ENCODE measurements at places on chromosomes 4 and X.
A peak's percentile ranks its signal among the peaks of the same experiment; 100 is the strongest.

DNA sequence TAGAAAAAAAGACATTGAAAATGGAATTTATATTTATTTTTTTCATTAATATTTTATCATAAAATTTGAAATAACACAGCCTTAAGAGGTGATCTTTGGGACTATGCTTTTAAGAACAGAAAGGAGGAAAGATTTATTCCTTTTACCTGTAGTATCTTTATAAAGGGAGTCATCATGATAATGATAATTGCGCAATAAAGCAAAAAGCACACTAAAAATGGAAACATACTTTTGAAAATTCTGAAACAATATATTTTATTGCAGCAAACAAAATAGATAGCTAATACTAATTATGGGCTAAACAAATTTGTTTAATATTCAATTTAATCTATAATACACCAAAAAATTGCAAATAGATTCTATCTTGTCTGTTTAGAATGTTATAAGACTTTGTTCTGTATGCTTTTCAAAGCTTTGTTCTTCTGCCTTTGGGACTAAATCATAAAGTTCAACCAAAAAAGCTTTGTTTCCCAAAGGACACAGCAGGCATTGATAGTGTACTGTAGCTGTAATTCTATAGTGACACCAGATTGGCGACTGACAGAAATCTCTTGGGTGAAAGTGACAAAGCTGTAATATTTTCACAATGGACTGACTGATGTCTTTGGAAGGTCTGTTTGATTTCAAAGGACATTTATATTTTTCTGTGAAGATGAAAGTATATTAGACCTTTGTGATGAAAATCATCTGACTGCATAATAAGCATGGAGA is 2156.6 kb upstream of the TENM3 start:
- no peak for DNase-seq

- no peak for DNase-seq
Measured at GRCh38 chrX:95907081-95907480, 777.6 kb upstream of the DIAPH2 start.

DNA sequence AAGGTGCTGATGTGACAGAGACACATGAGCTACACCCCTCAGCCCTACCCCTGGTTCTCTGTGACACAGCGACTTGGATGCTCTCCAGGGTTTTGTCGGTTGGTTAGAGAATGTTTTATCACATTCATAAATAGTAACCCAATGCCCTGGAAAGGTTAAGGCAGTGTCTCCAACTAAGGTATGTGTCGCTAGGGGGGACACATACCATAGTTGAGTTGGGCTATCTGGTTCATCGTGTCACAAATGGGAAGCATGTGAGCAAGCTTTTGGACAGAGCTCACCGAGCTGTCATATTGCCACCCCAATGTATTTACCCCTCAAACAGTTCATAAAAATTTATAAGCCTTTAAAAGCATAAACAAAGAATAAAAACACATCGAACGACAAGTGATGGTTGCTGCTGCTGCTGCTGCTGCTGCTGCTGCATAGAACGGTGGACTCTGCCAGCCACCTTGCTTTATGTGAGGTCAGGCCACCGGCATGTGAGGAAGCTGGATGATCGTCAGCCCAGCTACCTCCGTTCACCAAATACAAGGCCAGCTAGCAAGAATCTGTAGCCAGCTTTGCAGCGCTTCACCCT is 55.9 kb downstream of the STOX2 start:
- no peak for DNase-seq

DNA sequence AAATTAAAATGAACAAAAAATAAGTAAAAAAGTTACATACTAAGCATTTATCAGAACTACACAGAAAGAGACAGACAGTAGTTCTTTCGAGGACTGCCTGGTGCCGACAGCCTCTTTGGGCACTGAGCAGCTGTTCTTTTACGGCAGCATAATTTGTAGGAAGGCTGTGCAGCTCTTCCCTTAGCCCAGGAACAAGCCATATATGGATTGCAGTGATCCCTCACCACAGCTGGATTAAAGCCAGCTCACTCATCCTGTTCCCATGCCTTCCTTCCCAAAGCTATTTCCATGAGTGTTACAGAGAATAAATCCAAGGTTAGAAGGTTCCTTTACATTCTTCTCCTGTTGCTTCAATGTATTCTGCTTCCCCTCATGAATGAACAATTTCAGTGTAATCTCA is 71.7 kb downstream of the DDX60L start:
- DNase-seq: peak; percentile 98

DNA sequence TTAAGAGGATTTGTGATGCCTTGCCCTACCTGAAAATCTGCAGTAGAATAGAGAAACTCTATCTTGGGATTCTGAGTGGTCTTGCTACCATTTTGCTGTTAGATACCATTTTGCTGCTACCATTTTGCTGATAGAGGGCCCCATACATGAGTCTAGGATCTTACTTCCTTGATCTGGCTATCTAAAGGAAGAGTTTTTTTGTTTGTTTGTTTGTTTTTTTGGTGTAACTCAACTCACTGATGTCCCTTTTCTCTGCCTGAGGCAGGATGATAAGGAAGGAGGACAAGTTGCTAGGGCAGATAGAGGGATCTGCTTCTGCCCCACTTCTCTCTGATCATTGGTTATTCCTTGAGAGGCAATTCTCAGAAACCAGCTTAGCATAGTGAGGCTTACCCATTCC is 31.0 kb downstream of the XK start:
- no peak for DNase-seq

DNA sequence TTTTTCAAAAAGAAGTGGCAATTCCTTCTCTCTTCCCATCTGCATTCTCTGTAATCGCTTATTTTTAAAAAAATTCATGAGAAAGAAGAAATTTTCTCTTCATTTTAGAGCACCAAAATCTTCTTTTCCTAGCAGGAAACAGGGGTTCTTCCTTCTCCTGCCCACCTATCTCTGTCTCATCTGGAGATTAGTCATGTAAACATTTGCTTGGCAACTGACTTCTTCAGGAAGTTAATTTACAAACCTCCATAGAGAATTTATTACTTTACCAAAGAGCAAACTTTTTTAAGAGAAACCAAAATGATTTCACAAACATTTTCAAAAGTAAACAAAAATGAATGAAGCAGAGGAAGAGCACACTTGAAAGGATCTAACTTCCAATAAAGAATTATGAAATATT is 13.5 kb downstream of the TTC29 start:
- no peak for DNase-seq

DNA sequence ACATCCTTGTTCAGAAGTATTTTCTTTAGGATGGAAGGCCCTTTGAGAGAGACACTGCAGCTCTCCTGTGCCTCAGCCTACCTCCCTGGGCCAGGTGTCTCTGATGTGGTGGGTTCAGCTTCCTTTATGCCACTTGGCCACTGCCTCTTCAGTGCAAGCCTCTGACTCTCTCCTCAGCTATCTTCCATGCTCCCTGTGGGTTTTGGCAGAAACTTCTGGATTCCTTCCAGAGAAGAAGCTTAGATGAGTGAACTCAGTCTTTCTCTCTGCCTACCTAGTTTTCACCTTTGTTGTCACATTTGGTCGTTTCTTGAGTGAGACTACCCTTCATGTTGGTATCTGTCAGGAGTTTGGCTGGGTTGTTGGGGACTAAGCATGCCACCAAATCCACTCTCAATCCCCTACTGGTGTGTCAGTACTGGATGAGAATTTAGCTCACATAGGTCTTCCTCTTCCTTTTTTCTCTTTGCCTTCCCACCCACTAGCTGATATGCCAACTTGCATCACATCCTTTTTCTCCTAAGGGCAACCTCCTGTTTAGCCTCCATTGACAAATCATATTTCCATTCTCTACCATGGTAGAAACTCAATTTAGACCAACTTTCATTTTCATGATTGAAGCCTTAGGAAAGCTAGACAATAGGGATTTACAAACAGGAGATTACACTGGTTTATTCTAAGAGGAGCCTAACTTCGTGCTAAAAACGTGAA is 32.0 kb downstream of the IL15 start:
- DNase-seq: peak; percentile 14

GRCh38 chr4:74754218-74754617 is 40.1 kb downstream of the BTC start:
- no peak for DNase-seq

- DNase-seq: peak; percentile 21
Measured at GRCh38 chr4:53557669-53558064, 33.6 kb downstream of the LNX1 start.

- peak; percentile 11 for DNase-seq
Measured at GRCh38 chrX:64975491-64975890, 759 bp downstream of the ZC4H2 start.

GRCh38 chr4:79431839-79432238 is 23.8 kb upstream of the GK2 start:
- no peak for DNase-seq

- no peak for DNase-seq
Measured at GRCh38 chr4:58602731-58603359, 1492.7 kb upstream of the IGFBP7 start.

- DNase-seq: no peak
Measured at GRCh38 chr4:42708625-42709024, 51.7 kb upstream of the ATP8A1 start.

- peak; percentile 40 for DNase-seq
Measured at GRCh38 chr4:85370400-85371032, 104.4 kb upstream of the ARHGAP24 start.

- DNase-seq: peak; percentile 30
Measured at GRCh38 chr4:121073004-121073435, 685 bp upstream of the NDNF start.

DNA sequence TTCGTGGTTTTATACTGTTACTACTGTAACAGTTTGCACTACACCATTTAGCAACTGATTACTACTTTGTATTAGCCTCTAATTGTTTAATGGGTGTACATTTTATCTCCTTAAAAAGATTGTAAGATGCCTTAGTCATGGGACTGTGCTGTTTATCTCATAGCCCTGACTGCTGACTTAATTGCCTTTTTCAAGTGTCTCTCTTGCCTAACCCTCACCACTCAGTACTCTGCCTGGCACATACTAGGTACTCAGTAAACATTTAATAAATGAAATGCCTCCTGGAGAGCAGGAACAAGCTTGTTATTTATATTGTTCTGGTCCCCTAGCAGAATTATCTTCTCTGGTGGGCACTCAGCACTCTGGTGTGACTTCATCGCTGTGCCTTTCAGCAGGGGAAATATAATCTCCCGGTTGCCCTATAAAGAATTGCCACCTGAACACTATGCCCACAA is 1.7 kb upstream of the STIM2 start:
- no peak for DNase-seq

- no peak for DNase-seq
Measured at GRCh38 chr4:104501290-104501689, 6.6 kb upstream of the CXXC4 start.

DNA sequence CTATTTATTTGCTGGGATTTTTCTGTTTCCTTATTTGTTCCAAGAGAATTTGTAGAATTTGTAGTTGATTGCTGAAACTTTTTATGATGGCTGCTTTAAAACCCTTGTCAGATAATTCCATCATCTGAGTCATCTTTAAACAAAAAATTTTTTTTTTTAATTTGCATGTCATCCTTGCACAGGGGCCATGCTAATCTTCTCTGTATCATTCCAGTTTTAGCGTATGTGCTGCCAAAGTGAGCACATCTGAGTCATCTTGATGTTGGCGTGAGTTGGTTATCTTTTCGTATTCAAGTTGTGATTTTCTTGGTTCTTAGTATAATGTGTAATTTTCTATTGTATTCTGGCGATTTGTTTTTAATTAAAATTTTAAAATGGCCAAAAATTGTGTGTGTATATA is 18.7 kb upstream of the ZNF157 start:
- DNase-seq: peak; percentile 9

DNA sequence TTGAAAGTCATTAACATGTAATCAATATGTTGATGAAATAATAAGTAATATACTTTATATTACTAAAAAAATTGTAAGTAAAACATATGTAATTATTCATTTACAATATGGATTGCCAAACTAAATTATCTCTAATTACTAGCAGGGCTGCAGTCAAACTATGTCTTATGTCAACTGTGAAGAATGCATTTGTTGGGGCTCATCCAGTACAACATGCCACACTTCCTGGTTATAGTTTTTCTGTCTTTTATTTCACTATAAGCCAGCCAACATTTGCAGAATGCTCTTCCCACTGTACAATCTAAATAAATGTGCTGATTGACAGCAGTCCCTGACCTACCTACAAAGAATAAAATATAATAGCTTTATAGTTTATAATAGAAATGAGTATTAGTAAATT is 975.4 kb upstream of the NDST4 start:
- peak; percentile 44 for DNase-seq

DNA sequence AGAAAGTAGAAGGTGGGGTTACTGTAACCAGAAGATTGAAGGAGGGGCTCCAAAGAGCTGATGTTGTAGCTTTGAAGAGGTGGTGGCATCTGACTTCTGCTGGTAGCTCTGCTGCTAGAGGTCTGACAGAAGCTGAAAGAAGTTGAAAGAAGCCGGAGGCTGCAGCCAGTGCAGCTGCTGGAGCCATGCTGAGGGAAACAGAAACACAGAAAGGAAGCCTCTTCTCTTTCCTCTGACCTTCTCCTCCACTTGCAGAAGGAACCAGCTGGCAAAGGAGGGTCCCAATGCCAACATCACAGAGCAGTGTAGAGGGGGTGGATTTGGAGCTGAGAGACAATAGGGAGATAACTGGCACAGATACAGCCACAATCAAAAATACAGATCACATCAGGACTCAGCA is 89.3 kb upstream of the HHIP start:
- DNase-seq: no peak

GRCh38 chrX:116379854-116380253 is 56.6 kb upstream of the SLC6A14 start:
- peak; percentile 63 for DNase-seq

DNA sequence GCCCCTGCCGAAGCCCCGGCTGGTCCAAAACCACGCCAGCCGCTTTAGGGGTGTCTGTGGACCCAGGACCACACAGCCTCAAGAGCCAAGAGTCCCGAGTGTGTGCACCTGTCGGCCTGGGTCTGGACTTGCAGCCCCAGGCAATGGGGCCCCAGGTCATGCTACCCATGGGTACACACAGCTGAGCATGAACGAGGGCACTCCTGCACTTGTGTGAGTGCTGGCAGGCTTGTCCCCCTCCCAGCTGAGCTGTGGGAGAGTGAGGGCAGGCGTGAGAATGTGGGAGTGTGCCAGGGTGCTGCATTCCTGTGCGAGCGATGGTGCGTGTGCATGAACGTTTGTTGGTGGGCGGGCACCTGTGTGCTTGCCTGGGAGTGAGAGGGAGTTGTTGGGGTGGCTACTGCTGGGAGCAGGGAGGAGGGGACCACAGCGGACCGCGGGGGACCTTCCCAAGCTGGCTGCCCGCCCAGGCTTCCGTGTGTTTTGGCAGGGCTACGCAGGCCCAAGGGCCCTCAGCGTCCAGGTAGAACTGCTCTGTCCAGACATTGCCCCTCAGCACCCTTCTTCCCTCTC is 30.8 kb downstream of the BLOC1S4 start:
- no peak for DNase-seq

DNA sequence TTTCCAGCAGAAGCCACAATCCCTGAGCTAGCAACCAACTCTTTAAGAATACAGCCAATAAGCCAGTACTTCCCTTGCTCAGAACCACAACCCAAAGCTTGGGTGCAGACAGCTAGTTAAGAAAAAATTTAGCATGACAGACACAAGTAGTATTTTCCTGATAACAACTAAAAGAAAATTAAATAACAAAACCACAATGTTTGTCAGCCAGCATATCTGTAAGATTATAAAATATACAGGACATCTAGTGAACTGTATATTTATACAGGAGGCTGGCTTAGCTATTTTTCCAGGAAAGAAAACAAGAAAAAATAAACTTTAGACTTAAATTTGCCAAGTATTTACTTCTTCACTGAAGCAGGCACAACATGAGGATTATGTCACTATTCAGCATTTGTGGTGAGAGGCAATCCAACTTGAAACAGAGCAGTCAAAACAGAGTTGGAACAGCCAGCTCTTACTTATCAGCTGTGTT is 6.6 kb downstream of the PF4V1 start:
- DNase-seq: peak; percentile 76

- no peak for DNase-seq
Measured at GRCh38 chr4:41227902-41228301, 13.6 kb upstream of the APBB2 start.

GRCh38 chr4:39568805-39569204 is 41.6 kb upstream of the UGDH start:
- no peak for DNase-seq

Measured in fibroblast of skin of right quadriceps (primary cell).